ENCODE measurements at places on chromosomes 6 and 20.

DNA sequence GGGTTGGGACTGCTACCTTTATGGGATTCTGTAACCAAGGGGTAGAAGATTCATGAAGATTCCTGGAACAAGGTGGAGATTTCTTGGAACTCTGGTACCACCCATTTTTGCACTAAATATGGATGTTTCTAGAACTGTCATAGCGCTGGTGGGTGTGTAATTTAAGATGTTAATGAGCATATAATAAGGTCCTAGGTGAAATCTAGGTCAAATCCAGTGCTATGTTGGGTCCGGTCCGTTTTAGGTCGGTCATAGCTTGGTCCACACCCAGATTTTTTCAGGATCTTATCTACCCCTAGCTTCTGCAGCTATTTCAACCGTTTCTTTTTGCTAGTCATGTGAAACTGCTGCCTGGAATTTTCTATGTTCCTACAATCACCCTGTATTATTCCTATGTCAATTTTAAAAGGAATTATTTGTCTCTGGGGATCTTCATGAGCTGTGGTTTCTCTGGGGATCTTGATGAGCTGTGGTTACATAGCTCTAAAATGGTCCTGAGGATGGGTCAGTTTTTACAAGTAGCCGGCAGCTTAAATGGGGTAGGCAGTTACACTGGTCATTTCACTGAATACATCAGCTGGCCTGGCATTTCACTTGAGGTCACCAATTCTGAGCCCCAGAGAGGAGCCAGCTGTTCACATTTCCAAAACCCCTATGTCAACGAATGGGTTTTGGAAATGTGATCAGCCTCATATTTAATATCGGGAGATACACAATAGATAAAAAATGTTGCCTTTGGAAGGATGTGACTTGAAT, 652.3 kb upstream of the FLRT3 start:
- DNase-seq = no peak

GRCh38 chr6:156773476-156773875, 3.7 kb upstream of the ARID1B start:
- no peak for DNase-seq

DNA sequence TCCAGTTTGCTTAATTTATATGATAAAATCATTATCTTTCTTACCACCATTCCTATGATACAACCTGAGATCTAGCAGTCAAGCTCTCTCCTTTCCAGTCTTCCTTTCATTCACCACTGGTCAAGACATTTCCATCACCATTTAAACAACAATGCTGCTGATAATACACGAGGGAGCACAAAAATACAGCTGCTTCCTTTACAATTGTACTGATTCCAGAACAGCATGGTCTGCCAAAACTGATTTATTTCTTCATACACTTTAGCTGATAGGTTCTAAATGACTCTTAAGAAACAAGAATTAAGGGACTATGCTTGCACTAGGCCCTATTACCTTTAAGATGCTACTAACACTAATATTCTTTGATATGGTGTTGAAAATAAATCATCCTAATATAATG, 65.0 kb downstream of the EPM2A start:
- no peak for DNase-seq

- no peak for DNase-seq
Measured at GRCh38 chr6:54134935-54135334, 23.7 kb downstream of the MLIP start.

DNA sequence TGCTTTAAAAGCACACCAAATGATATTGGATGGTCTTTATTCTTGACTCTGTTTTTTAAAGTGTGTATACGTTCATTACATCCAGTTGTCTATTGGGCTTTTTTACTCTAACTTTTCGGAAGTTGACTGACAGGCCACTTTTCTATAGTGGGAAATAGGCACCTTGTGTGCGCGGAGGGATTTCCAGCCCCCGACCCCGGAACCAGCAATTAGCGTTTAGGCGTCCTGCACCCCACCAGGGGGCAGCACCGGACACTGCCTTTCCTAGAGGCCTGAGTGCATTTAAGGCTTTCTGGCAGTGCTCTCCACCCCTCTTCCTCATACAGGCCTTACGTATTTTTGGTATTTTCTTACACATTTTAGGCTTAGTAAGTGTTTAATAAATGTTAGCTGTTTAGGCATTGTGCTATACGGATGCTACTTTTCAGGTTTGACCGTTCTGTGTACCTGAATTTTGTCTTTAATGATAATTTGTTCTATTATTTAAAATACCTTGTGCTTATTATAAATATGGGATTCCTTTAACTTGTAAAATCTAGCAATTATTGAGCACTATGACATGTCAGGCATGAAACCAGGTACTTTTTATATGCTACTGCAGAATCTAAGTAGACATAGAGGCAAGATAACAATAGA, 231.8 kb downstream of the BCKDHB start:
- DNase-seq = peak; percentile 10

- no peak for DNase-seq
Measured at GRCh38 chr20:5737966-5738365, 12.2 kb upstream of the SHLD1 start.

- DNase-seq = no peak
Measured at GRCh38 chr20:5859608-5860007, 90.7 kb downstream of the TRMT6 start.

DNA sequence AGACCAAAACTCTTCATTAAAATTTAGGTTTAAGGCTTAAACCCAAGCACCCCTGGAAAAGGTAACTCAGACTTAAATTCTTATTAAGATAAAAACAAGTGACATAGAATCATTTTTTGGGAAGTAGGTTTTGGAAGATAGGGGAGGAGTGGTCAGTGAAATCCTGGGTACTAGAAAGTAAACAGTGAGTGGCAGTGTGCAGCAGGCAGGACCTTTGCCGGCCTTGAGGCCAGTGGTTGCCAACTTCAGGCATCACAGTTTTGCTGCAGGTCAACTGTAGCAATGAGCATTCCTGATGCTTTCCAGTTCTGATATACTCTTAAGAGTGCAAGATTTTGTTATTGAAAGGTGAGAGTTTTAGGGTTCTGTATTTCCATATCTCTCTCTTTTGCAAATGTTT, 69.3 kb upstream of the SUPT3H start:
- DNase-seq = no peak

DNA sequence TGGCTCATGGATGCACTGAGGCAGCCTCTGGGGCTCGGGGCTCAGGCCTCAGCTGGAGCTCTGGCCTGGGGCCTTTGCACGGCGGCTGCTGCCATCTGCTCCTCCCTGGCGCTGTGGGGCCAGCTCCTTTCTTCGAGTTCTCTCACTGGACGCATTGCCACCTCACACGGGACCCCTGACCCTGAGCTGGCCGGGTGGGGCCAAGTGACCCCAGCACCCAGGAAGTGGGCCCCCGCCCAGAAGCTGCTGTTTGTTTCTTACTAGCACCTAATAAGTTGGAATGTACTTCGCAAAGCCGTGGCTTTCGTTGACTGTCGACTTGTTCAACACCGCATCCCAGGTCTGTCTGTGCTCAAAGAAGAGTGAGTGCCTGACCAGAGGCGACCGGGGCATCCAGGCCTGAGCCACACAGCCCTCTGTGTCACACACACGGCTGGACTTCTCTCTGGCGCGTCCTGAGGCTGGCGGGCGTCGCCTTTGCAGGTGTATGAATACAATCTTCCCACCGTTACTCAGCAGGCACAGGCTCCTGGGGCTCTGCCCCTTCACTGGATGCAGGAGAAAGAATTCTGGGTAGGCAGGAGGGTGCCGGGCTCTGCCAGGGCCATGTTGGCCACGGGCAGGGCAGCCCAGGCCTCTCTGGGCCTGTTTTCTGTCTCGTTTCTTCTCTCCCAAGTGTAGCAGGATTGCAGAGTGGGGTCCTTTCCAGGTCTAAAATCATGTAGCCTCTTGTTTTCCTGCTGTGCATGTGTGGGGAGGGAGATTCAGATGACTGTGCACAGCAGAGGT, 112.9 kb downstream of the DLL1 start:
- no peak for DNase-seq

GRCh38 chr6:135731116-135731515, 120.4 kb upstream of the PDE7B start:
- DNase-seq = no peak

DNA sequence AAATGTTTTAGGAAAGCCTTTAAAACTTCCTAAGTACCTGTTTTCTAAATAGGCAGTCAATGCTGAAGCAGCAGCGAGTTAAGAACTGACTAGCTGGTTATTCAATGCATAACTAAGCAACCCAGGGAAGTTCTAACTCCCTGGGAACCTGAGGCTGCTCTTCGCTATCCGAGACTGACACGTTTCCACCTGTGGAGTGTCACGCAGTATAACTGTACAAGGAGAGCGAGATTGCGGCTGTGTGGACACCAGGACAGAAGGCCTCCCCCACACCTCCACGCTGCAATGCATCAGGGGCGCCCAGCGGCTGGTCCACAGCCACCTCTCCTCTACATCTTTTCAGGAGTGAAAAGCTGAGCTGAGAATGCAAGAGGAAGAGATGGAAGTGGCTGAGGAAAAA, 8.0 kb downstream of the PXDC1 start:
- no peak for DNase-seq

GRCh38 chr6:161010418-161010817, 18.8 kb downstream of the MAP3K4 start:
- no peak for DNase-seq

GRCh38 chr6:88144637-88145297, 21.4 kb downstream of the CNR1 start:
- no peak for DNase-seq

DNA sequence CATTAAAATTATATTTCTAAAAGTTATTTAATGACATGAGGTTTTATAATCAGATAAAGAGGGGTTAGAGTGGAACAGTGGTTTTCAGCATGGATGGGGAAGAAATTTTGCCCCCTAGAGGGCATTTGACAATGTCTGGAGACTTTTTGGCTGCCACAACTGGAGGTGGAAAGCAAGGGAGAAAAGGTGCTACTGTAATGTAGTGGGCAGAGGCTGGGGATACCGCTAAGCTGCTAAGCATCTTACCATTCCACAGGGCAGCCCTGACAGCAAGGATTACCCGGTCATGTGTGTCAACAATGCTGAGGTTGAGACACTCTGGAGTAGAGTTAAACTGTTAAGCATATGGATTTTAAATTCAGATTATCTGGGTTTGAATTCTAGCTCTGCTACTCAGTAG, 52.9 kb upstream of the FABP7 start:
- no peak for DNase-seq

GRCh38 chr20:25510721-25511120, 74.6 kb downstream of the NINL start:
- no peak for DNase-seq

DNA sequence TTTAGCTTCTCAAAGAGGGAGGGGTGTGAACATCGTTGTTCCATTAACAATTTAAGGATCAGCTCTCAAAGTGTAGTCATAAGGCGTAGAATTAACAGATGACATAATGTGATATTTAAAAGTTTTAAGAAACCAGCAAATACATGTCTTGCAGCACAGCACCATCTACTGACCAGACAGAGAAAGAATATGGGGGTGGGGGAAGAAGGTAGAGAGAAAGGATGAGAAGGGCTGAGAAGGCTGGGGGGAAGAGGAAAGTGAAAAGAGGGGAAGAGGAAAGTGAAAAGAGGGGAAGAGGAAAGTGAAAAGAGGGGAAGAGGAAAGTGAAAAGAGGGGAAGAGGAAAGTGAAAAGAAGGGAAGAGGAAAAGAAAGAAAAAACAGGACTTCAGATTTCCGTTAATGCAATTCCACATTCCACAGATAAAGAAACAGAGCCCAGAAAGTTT, 80.9 kb downstream of the HAO1 start:
- no peak for DNase-seq

DNA sequence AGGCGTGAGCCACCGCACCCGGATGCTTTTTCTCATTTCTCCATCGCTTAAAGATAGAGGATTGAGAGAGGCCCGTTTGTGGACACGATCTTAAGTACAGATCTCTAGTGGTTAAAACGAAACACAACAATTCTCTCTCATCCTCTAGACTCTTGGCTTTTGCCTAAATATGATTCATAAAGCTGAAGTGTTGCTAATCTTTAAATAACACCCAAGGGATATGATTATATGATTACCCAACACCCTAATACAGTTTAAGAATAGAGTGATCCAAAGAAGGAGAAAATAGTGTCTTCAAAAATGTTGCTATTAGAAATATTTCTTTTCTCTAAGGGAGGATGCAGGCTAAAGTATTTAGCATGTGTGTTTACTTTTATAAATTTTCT, 50.4 kb downstream of the MTHFD1L start:
- DNase-seq = no peak

DNA sequence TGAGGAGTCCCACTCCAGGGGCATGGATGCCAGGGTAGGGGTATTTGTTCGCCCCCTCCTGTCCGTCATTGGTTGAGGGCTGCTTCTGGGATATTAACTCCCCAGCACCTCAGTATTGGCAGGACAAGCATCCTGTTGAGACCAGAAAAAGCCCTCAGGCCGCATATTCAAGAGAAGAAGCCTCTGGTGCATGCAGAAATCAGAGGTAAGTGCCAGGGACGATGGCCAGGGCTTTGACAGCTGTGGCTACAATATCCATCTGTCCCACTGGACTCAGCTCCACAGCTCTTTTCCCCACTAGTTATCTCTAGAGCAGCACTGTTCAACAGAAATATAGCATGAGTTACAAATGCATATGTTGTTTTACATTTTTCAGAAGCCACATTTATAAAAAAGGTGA, 651.3 kb downstream of the KIF16B start:
- no peak for DNase-seq

DNA sequence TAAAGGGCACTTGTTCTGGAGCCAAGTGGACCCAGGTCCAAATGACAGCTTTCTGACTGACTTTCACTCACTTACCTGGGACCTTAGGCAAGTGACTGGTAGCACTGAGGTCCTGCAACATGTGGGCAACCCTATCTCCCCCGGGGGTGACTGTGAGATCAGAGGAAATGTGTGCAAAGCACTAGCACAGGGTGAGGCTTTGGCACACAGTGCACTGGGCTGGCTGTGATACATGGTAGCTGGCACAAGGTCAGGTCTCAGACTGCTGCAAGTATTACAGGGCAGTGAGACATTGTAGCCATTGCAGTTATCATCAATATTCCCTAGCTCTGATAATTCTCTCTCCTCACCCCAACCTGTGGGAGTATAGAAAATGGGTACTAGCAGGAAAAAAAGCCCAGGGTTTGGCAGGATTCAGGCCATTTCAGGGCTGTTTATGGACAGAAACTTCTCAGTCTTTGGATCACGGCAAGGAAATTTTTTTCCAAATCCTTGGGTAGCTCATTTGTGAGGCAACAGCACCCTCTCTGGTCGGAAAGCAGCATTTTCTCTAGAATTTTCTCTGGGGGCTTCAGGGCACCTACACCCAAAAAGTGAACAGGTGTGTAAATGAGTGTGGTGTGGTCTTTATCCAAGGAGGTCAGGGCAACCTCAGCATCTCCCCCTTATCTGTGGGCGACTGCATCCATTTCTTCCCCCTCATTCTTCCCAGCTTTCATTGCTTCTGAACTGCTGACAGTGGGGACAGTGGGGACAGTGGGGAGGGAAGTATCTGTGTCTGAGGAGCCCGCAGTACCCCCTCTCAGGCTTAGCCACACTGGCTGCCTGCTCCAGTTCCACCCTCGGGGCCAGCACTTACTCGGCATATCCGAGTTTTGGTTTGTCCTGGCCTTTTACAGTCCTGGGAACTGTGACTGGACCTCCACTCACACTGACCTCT, 148.7 kb upstream of the PHACTR3 start:
- DNase-seq = no peak

- DNase-seq = no peak
Measured at GRCh38 chr6:27205375-27206278, 41.9 kb upstream of the PRSS16 start.

- no peak for DNase-seq
Measured at GRCh38 chr6:37182736-37183590, 13.0 kb downstream of the PIM1 start.

GRCh38 chr20:35328689-35329088, 36.5 kb upstream of the FAM83C start:
- DNase-seq = no peak
